Stimulated activated CD4-positive, alpha-beta T cell treated with anti-CD3 and anti-CD28 coated beads, Interleukin-4, amount 100 ng/mL, for 1 hour (primary cell): ENCODE measurements at places on chromosomes 6 and 20.

DNA sequence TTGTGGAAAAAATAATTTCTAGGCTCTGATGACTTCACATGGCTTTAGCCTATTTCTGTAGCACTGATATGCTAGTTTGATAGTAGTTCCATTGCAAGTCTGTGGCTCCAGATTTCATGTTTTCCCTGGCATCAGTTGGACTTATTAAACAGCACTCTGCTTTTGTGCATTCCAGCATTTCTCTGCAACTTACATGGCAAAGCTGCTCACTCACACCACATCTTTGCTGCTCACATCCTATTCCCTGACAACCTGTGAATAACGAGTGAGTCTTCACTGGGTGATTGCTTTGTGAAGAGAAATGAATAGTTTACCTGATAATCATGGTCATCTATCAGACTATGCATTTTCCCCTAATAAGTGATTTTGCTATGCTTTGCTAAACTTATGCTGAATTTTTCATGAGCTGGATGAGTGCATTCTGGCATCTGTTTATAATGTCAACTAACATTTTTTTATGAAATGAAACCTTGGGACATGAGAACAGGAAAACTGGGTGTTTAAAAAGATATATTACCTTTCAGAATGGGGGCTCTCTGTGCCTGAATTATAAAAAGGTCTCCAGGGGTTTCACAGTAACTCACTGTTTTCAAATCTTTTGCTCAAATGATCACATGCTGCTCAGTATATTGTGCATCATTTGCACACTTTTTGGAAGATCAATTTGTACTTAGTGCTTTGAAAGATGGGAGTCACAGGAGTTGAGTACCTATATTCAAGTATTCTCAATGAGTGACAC lies 301.8 kb downstream of the TBC1D32 start:
- DNase-seq, result no peak

DNA sequence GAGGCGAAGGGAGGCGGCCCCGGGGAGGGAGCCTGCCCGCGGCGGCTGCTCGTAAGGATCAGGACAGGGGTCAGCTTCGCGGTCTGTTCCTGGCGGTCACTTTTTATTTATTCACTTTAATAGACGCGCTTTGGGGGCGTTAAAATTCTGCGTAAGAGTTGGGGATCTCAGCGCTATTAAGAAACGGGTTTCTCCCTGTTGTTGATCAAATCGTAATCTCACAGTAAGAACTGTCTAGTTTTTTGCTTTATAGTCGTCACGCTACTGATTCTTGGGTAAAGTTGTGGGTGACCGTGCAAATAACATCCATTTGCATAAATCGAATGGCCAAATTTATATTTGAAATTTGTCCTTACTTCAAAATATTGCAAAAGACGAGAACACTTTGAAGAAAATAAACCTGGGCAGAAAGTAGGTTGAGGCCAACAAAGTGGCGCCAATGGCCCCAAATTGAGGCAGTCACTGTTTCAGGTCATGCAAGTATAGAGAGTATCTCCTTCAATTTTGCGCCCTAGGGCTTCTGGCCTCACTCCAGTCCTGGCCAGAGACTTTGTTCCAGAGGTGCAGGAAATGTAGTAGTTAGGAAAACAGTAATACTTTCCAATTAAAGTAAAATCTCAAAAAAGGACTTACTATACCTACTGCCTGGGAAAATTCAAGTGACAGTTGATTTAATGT lies 963 bp upstream of the RMND1 start:
- no peak for DNase-seq

GRCh38 chr20:37235065-37235464 lies 26.5 kb downstream of the GHRH start:
- no peak for DNase-seq

DNA sequence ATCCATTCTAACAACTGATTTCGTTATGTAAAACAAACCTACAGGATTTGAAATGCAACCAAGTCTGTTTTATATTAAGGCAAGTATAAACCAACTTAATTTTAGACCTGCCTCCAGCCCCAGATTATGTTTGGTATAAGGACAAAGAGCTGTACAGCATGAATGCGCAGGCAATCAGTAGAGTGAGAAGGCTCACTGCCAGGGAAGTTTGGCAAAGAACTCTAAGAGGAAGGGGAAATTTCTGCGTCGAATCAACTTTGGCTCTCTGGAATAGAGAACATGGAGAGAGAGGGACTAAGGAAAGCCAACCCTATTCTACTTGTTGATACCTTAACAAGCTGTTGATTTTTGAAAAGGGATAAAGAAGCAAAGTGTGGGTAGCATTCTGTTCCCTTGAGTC lies 96.9 kb upstream of the FOXO3 start:
- DNase-seq, result no peak

DNA sequence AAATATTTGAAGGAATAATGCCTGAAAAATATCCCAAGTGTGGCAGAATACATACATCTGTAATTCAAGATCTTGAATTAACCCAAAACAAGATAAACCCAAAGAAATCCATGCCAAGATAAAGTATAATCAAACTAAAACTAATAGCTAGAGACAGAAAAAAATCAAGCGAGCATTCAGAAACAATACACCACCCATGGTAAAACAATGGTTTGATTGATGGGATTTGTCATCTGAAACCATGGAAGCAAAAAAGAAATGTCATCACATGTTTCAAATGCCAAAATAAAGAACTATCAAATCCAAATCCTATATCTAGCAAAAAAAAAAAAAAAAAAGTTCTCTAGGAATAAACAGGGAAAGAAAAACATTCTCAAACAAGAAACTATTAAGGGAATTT lies 5.1 kb upstream of the DEFB127 start:
- no peak for DNase-seq

- DNase-seq, result no peak
These were observed 26.1 kb downstream of the CEP57L1 start for GRCh38 chr6:109121411-109121810.

GRCh38 chr6:17354700-17355403 lies 38.5 kb upstream of the CAP2 start:
- DNase-seq, result no peak

DNA sequence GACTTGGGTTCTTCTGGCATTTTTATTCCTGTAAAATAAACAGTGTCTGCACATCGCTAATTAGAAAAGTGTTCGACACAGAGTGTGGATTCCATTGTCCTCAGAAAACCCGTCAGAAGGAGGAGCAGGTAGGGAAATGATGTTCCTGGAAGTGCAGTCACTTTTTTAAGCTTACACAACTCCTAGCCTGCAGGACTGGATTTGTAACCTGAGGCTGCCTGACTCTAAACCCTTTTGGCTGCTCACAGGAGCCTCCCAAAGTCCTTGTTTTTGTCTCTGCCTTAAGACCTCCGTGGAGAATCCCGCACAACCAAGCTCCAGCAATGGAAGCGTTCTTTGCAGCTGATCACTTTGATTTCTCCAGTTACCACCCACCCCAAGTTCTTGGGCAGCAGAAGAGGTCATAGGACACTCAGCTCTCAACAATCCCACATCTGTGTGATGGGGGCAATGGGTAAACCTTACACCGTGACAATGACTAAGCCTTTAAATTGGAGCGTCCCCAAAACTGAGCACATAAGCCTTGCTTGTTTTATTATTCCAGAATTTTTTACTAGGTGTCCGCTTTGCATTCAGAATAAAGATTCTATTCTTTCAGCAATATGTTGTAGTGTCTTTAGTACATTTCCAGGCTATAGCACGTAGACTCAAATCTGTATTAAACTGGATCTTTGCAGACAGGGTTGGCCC lies 227.9 kb downstream of the TBXT start:
- DNase-seq, result no peak

- no peak for DNase-seq
These were observed 65.4 kb downstream of the FILIP1 start for GRCh38 chr6:75428204-75428603.

- no peak for DNase-seq
These were observed 31.8 kb downstream of the KCNG1 start for GRCh38 chr20:50991076-50991475.

GRCh38 chr20:41748756-41749582 lies 130.8 kb upstream of the CHD6 start:
- no peak for DNase-seq

DNA sequence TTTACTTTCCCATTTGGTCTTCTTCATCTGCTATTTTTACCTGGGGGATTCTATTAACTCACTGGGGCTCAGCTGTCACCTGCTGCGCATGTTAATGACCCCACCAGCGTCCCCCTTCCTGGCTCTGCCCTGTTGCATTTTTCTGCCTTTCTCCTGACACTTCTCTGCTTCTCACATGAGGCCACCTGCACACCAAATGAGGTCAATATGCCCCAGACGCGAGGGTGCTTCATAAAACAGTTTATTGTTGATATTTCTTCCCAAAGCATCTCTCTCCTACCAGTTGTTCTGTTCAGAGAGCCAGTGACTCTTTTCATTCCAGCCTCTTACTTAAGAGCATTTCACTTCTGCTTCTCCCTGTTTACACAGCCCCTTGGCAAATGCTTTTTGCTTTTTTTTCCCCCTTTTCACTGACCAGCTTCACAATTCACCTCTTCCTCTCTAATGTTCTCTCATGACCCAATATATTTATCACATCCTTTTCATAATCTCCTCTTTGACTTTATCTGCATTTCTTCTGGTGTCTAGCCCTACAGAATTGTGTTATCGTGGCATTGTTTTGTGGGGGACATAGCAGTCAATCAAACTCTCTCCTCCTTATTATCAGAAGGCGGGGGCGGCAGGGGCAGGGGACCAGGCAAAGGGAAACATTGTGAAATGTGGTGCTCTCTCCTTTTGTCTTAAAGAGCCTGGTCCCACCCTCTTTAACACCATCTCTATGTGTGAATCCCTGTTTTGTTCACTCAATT lies 545.8 kb upstream of the CITED2 start:
- no peak for DNase-seq

DNA sequence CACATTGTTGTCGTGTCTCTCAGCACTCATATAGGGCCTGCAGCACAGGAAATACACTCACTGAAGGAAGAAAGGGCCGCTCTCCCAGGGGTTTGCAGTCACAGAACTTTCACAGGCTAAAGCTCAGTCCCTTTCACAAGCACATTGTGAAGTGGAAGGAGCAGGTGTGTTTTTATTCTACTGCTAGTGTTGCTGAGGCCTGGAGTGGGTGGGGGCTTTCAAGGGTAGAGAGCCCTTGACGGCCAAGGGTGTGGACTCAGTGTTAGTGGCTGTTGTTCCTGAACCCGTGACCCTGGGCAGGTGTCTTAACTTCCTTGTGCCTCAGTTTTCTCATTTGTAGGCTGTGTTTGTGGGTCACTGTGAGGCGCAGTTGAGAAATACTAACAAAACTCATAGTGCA lies 66.2 kb upstream of the SLC22A1 start:
- DNase-seq, result no peak

- no peak for DNase-seq
These were observed 17.8 kb downstream of the BTBD3 start for GRCh38 chr20:11935212-11936154.

DNA sequence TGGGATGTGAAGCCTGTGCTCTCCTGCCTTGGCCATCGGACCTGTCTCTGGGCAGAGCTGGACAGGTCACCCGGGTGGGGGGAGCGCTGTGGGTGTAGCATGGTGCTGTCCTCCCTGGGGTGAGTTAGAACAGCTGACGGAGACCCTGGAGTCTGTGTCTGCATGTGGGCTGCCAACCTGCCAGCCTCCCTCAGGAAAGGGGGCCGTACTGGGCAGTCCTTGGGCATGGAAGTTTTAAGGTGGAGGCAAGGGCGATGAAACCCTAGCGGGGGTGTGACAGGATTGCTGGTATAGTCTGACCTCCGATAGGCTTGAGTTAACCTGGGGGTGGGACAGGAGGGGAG lies 2.4 kb downstream of the SOX18 start:
- no peak for DNase-seq

GRCh38 chr6:61935242-61935846 lies 350.7 kb downstream of the KHDRBS2 start:
- no peak for DNase-seq

DNA sequence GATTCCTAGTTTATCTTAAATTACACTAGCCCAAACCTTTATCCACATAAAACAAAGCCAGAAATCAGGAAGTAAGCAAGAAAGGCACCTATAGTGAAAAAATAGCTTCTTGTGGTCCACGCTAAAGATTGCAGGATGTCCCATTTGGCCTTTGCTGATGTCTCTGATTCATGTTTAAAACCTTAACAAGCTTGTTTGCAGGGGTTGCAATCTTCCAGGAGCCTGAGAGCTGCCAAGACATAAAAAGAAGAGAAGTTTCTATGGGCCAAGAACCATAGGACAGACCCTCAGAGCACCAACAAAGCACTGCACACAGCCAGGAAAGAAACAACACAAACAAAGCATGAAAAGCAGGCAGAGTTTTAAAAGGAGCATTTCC lies 49.4 kb downstream of the ADAT2 start:
- DNase-seq, result no peak

- DNase-seq, result no peak
These were observed 243.1 kb downstream of the ESR1 start for GRCh38 chr6:152050451-152051195.

DNA sequence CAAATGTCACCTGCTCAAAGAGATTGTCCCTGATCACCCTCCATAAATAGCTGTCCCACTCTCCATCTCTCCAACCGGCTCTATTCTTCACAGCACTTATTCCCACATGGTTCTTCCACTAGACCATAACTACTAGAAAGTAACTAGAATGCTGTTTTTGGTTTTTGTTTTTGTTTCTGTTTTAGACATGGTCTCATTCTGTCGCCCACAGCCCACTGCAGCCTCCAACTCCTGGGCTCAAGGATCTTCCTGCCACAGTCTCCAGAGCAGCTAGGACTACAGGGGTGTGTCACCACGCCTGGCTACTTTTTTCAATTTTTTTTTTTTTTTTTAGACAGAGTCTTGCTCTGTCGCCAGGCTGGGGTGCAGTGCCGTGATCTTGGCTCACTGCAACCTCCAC lies 12.2 kb downstream of the MMP24 start:
- DNase-seq, result no peak

GRCh38 chr6:35368038-35368887 lies 25.9 kb downstream of the PPARD start:
- no peak for DNase-seq

DNA sequence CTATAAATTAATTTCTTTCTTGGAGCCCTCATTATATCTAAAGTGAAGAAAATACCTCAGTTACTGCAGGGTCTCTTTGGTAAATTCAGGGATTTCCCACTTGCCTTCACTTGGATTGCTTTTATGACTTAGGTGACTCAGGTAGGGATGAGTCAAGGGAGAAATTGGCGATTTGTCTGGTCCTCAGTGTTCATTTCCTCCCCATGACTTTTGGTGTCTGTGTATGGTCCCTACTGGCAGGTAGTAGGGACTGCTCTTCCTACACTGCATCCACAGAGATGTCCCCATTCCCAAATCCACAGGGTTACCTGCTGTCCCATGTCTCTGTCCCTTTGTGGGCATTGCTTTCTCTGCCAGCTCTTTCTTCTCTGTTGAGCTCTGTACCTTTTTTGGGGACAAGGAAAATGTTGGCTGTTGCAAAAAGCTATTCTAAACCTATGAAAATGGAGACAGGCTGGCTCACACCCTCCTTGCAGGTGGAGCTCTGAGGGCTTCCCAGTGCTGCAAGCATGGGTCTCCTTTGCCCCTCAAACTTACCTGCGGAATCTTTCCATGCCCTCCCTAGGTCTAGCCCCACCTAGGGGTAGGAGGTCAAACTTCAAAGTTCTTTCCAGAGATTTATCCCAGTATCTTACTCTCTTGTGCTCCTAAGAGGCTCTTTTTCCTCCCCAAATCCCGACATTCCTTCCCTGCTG lies 211.9 kb downstream of the ZNF217 start:
- no peak for DNase-seq

GRCh38 chr6:2744209-2744771 lies 6.4 kb downstream of the MYLK4 start:
- DNase-seq, result no peak

GRCh38 chr6:167934426-167934864 lies 63.0 kb upstream of the KIF25 start:
- no peak for DNase-seq
